Endothelial cell of umbilical vein (primary cell): ENCODE measurements at places on chromosomes 5 and 9. TPM values are rescaled to one million over a fixed set of nuclear protein-coding genes. Genes with fewer than 3 reads are reported as not detected.
A peak's percentile ranks its signal among the peaks of the same experiment; 100 is the strongest.

GRCh38 chr9:91033797-91034196 lies 232.2 kb downstream of the SYK start:
- no peaks in the 10 kb centered on the region for H3K36me3 ChIP-seq
- peaks cover 17% of the 10 kb centered on the region for H3K4me1 ChIP-seq
- no peaks in the 10 kb centered on the region for H3K27me3 ChIP-seq

DNA sequence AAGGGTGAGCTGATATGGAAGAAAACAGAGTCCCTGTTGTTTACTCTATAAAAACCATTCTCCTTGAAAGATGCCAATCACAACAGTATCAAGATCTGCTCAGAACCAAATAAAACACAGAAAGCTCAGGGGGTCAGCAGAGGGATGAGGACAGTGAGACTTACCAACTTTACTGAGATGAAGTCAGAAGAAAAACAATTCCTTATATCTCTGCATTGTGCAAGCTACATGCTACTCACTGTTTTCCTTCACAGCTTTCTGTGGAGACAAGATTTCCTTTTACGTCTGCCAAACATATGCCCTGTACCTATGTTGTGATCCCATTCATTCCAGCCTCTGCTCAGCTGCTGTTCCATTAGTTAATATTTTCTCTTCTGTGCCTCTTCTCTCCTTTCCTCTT lies 185.6 kb downstream of the TSSK1B start:
- no peaks in the 10 kb centered on the region for H3K36me3 ChIP-seq
- H3K27ac ChIP-seq = peak overlapping the region; percentile 68

DNA sequence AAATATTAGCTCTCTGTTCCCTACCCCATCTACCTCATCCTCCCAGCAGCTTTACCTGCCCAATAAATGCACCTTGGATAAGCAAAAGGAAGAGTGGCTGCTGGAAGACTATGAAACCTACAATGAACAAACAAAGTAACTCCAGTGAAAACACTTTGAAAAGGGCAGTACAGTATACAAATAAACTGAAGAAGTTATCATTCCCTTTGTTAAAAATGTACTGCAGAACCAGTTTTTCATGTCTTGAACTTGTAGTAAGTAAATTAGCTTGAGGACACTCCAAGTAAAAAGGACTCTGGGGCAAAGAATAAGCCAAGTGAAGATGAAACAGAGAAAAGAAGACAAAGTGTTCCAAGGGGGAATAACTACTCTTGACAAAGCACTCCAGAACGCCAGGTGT lies 457.1 kb downstream of the DTWD2 start:
- DNase-seq = no peak
- no peak overlapping the region for H3K4me3 ChIP-seq
- no peaks in the 10 kb centered on the region for H3K4me1 ChIP-seq
- H3K36me3 ChIP-seq = no peaks in the 10 kb centered on the region

PDE4D gene
- total RNA-seq = 34.5 and 41.1 TPM in 2 replicates

DNA sequence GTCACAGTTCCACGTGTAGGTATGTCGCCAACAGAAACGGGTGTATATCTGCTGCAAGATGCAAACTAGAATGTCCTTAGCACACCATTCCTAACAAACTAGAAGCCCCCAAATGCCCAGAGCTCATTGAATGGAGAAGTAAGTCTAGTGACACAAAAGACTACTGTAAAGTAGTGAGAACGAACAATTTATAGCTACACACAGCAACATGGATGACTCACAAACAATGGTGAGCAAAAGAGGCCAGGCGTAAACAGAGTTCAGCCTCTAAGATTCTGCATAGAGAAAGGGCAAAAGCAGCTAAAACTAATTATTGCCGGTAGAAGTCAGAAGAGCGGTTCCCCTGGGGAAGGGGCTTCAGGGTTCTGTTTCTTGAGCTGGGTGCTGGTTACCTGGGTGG lies 74.7 kb downstream of the AMBP start:
- peak overlapping the region; percentile 75 for H3K27ac ChIP-seq
- H3K4me3 ChIP-seq = no peak overlapping the region
- H3K27me3 ChIP-seq = no peaks in the 10 kb centered on the region
- H3K36me3 ChIP-seq = peaks cover 46% of the 10 kb centered on the region
- DNase-seq = peak; percentile 29
